ENCODE measurements at places on chromosomes 5 and 9.
A peak's percentile ranks its signal among the peaks of the same experiment; 100 is the strongest.

DNA sequence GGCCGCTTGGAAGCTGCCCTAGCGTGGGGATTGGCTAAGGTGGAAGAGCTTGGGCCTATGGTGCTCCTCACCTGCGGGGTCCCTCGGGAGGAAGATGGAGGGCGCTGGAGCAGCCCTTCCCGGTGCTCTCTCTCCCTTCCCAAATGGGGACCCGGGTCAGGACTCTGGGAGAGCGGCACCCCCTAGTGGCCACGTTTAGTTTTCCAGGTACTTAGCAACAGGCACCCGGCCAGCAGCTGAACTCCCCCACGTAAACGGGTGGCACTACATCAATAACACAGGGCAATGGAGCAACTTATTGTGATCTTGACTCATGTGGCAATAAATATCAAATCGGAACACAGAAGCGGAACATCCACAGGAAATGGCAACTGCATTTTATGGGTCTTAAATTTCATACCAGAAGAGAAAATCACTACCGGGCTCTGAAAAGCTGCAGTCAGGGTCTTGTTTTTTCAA, 316.6 kb downstream of the AGTPBP1 start:
- no peaks in the 10 kb centered on the region for H3K36me3 ChIP-seq
- no peak overlapping the region for H3K4me3 ChIP-seq
- no peak overlapping the region for H3K27ac ChIP-seq
- no peaks in the 10 kb centered on the region for H3K4me1 ChIP-seq

DNA sequence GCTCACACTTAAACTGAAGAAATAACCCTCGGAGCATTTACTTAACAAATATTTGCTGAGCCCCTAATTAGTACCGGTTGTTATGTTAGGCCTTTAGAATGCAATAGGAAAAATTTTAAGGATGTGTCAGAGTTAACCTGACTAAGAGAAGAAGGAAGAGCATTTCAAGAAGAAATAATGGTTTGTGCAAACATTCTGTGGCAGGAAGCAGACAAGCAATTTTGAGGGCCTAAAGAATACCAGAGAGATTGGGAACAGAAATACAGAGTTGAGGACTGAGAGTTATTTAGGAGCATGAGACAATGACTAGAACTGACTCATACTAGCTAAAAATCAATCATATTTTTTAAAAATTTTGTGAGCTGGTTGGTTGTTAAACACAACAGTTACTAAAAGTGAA, 218.8 kb downstream of the PRR16 start:
- H3K36me3 ChIP-seq = no peaks in the 10 kb centered on the region
- H3K4me1 ChIP-seq = no peaks in the 10 kb centered on the region
- H3K4me3 ChIP-seq = no peak overlapping the region
- H3K27ac ChIP-seq = no peak overlapping the region
- no peak for DNase-seq

DNA sequence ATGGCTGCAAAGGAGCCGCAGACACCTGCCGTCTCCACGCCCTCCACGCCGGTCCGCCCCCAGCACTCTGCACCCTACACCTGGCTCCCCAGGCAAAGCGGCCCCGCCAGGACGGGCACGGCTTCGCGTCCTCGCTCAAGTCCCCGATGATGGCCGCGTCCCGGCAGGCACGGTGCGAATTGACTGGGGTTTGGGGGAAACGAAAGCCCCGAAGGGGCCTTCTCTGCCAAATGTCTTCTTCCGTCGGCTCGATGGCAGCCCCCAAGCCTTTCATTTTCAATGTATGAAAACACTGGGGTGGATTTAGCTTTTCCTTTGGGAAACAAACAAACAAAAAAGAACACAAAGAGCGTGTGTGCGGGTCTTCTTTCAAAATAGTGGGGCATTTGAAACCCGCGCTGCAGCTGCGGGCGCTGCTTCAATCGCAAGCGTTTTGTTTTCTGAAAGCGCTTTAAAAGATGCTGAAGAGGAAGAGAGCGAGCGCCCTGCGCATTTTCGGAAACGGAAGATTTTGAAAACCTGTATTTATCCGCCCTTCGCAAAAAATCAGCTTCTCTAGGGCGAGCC, 160.0 kb downstream of the RMI1 start:
- H3K4me1 ChIP-seq = peaks cover 9% of the 10 kb centered on the region
- peaks cover 6% of the 10 kb centered on the region for H3K27me3 ChIP-seq
- peak; percentile 70 for DNase-seq
- H3K27ac ChIP-seq = no peak overlapping the region

DNA sequence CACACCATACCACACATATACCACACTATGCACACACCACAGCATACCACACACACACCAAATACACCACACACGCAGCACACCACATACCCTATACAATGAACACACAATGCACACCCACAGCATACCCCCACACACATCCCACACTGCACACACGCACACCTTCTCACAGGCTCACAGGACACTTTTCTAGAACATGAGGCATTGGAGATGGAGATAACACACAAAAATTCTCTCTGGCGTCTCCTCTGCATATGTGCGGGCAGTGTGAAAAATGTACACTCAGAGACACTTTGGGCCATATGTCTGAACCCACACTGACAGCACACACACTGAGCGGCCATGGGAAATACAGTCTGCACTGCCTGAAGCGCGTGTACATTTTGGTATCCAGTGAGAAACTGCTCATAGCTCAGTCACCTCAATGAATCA, 278.1 kb downstream of the GADD45G start:
- H3K36me3 ChIP-seq = no peaks in the 10 kb centered on the region
- DNase-seq = no peak
- H3K4me3 ChIP-seq = no peak overlapping the region
- no peaks in the 10 kb centered on the region for H3K4me1 ChIP-seq

DNA sequence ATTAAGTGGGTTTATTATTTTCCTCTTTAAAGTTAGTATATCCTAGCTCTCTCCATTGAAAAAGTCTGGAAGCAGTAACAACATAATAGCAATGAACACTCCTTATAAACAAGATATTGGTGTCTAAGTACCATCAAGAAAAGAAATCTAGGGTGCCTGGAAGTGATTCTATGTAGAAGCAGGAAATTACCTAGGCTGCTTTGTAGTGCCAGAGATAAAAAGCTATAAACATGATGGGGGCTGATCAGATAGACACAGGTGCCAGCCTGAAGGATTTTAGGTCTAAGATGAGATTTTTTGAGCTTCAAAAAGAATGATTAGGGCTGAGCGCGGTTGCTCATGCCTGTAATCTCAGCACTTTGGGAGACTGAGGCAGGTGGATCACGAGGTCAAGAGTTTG, 1179.3 kb upstream of the CDH9 start:
- H3K36me3 ChIP-seq = no peaks in the 10 kb centered on the region
- no peak overlapping the region for H3K27ac ChIP-seq
- H3K4me3 ChIP-seq = no peak overlapping the region
- no peak for DNase-seq
- H3K27me3 ChIP-seq = no peaks in the 10 kb centered on the region

GRCh38 chr9:114825126-114825795, 19.4 kb upstream of the TNFSF15 start:
- no peaks in the 10 kb centered on the region for H3K27me3 ChIP-seq
- no peak overlapping the region for H3K27ac ChIP-seq
- no peak for DNase-seq
- H3K4me3 ChIP-seq = no peak overlapping the region

DNA sequence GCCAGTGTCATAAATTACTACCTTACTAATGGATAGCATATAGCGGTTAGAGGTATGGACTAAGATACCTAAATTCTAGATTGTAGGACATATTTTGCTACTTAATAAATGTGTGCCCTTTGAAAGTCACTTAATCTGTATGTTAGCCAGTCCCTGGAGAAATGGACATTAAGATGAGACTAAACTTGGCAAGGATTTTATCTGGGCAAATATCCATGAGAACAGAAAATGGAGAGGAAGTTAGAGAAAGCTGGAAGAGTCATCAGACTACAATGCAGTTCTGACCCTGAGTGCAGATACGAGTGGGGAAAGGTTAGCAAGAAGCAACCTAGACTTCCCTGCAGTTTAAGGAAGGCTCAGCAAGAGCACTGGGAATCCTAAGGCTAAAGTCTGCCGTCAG, 33.0 kb downstream of the TBCA start:
- no peaks in the 10 kb centered on the region for H3K4me1 ChIP-seq
- no peak for DNase-seq
- H3K4me3 ChIP-seq = no peak overlapping the region
- H3K27me3 ChIP-seq = no peaks in the 10 kb centered on the region
- no peak overlapping the region for H3K27ac ChIP-seq

DNA sequence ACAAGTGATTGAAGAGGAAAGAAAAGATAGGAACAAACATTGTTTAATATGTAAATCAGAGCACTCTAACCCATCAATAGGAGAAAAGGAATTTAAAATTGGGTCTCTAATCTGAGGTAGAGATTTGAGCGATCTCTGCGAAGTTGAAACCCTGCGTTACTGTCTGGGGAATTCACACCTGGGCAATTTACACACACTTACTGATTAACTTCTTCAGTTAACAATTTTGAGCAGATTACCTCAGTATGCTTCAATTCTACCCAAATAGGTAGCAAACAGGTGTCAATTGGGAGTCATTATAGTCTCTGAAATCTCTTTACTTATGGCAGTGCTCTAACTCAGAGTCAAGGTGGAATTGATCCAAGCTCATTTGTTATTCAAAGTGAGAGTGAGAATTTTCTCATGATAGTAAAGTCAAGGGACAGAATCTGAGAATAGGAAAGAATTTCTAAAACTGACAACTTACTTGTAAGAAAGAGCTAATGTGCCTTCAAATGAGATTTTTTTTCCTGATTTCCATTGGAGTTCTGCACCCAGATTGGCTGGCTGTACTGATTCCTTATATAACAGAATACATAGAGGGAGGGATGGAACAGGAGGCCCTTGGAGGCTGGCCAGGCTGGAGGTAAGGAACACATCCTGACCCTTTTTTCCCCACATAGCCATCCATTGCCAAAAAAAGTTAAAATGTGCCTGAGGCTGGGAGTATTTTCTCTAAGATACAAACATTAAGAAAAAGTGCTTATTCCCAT, 27.1 kb upstream of the IFNA14 start:
- no peaks in the 10 kb centered on the region for H3K27me3 ChIP-seq
- no peak overlapping the region for H3K27ac ChIP-seq
- no peak for DNase-seq
- no peaks in the 10 kb centered on the region for H3K4me1 ChIP-seq
- H3K36me3 ChIP-seq = no peaks in the 10 kb centered on the region
- H3K4me3 ChIP-seq = no peak overlapping the region

DNA sequence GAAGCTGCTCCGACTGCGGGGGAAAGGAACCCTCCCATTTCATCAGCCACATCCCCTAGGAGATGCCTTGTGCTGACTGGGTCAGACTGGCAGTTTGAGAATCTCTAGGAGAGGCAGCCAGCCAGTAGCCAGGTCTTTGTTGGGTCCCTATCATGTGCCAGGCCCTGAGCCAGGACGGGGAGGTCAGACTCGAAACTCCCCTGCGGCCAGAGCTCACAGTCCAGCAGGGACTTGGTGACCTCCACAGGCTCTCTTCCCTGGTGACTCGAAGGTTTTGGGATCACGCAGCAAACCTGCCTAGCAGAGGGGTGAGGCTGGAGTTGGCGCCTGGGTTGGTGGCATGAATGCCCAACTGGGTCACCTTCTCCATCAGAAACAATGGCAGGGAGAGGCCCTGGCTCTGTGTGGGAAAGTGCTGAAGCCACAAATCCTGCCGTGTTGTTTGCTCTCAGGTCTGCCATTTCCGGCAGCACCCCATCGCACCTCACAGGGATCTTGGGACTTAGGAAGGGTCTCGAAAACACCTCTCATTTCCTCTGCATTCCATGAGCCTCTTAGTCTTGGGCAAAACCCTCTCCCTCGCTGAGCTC, 14.4 kb upstream of the ORM1 start:
- no peaks in the 10 kb centered on the region for H3K4me1 ChIP-seq
- no peaks in the 10 kb centered on the region for H3K36me3 ChIP-seq
- H3K4me3 ChIP-seq = no peak overlapping the region
- no peaks in the 10 kb centered on the region for H3K27me3 ChIP-seq

DNA sequence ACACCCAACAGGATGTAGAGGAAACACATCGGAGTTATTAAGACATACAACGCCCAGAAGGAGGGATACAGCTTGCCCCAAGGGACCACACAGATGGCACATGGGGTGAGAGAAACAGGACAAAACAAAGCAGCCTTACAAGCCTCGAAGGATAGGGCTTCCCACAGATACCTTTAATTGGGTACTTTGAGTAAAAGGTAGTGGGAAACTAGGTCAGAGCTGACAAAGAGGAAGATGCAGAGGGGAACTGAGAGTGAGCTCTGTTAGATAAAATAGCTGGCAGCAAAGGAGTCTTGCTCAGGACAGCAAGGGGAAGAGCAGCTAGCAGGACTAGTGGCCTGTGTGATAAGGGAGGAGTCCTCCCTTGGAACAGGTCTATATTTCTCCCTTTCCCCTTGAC, 48.2 kb downstream of the OTP start:
- no peak overlapping the region for H3K27ac ChIP-seq
- H3K27me3 ChIP-seq = no peaks in the 10 kb centered on the region
- H3K36me3 ChIP-seq = no peaks in the 10 kb centered on the region
- H3K4me3 ChIP-seq = no peak overlapping the region
- no peak for DNase-seq
- H3K4me1 ChIP-seq = no peaks in the 10 kb centered on the region

DNA sequence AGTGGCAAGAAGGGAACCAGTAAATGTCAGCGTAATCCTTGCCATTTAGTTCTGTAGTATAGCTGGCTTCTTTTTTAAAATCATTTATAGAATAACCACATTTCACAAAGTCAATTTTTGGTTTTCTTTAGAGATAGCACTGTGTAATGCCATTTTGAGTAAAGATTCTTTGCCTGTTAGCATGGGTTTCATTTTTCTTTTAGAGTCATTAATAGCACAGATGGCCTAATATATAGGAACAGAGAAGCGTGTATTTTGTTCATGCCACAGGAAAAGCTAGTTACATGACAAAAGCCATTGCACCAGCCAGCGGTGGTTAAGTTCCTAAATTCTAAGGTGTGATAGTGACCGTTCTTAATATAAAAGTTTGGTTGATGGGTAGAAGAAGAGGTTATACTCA, 1363.9 kb downstream of the MAT2B start:
- H3K27ac ChIP-seq = no peak overlapping the region
- DNase-seq = no peak
- no peak overlapping the region for H3K4me3 ChIP-seq
- H3K36me3 ChIP-seq = no peaks in the 10 kb centered on the region

DNA sequence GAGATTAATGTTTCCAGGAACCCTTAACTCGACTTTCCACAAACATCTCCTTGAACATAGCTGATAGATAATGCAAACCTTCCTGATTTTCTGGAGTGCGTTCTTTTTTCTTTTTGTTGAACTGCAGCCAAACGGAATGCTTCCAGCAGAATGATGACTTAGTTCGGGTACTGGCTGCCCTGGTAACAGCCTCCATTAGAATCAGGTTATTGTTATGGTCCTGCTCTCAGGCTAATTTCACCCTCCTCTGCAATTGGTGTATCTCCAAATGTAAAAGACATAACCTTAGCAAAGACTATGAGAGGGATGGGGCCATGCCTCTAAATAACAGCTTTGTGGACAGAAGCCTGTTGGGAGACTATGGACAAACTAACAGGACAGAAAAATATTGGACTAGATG, 116.5 kb downstream of the PDE4D start:
- no peak overlapping the region for H3K27ac ChIP-seq
- H3K4me3 ChIP-seq = no peak overlapping the region
- no peaks in the 10 kb centered on the region for H3K27me3 ChIP-seq
- H3K36me3 ChIP-seq = no peaks in the 10 kb centered on the region
- H3K4me1 ChIP-seq = no peaks in the 10 kb centered on the region

GRCh38 chr5:107869438-107870115, 198.8 kb upstream of the EFNA5 start:
- no peak overlapping the region for H3K4me3 ChIP-seq
- H3K27me3 ChIP-seq = no peaks in the 10 kb centered on the region
- no peaks in the 10 kb centered on the region for H3K4me1 ChIP-seq
- DNase-seq = peak; percentile 24

- DNase-seq = no peak
- no peaks in the 10 kb centered on the region for H3K4me1 ChIP-seq
- no peak overlapping the region for H3K27ac ChIP-seq
- H3K36me3 ChIP-seq = no peaks in the 10 kb centered on the region
- H3K4me3 ChIP-seq = no peak overlapping the region
These were observed 376.5 kb upstream of the DAB2 start for GRCh38 chr5:39801306-39801705.

Data from small intestine (tissue), 16 donors.